ENCODE measurements at places on chromosomes 12 and 14.
A peak's percentile ranks its signal among the peaks of the same experiment; 100 is the strongest.

DNA sequence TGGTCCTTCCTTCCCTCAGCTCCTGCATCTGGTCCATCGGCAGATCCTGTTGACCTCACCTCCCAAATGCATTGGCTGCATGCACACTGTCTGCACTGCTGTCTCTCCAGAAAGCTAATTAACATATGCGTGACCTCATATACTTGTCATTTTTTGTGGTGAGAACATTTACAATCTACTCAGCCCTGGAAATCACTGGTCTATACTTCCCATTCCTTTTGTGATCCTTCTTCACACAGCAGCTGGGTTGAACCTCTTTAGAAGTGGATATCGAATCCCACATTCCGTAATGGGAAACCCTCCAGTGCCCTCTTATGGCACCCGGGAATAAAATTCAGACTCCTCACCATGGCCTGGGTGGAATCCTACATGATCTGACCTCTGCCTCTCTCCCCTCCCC, 45.0 kb downstream of the SMOC1 start:
- ATAC-seq: no peak

- ATAC-seq: no peak
Measured at GRCh38 chr12:106297681-106298080, 4.9 kb upstream of the TCP11L2 start.

DNA sequence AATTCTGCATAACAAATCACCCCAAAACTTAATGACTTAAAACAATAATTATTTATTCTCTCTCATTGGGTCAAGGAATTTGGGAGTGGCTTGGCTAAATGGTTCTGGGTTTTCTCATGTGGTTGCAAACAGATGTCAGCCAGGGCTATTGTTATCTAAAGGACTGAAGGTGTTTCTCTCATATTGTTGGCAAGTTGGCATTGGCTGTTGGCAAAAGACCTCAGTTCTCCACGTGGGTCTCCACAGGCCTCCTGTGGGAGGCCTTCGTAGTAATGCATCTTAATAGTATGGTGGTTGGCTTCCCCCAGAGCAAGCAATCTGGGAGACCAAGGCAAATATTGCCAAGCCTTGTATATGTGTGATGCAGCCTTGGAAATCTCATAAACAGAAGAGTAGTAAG, 14.4 kb downstream of the GALNT16 start:
- ATAC-seq: no peak

DNA sequence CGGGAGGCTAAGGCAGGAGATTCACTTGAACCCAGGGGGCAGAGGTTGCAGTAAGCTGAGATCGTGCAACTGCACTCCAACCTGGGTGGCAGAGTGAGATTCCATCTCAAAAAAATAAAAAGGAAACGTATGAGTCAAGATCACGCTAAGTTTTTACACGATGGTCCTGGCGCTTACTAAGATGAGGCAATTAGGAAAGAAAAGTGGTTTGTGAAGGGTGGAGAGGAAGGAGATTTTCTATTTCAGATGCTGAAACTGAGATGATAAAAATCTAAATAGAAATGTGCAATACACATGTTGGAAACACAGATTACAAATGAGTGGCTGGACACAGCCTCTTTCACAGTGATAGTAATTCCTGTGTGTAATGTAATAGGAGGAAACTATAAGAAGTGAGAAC, 63.2 kb downstream of the KDM5A start:
- no peak for ATAC-seq

GRCh38 chr12:85552461-85552860, 272.4 kb downstream of the ALX1 start:
- no peak for ATAC-seq

DNA sequence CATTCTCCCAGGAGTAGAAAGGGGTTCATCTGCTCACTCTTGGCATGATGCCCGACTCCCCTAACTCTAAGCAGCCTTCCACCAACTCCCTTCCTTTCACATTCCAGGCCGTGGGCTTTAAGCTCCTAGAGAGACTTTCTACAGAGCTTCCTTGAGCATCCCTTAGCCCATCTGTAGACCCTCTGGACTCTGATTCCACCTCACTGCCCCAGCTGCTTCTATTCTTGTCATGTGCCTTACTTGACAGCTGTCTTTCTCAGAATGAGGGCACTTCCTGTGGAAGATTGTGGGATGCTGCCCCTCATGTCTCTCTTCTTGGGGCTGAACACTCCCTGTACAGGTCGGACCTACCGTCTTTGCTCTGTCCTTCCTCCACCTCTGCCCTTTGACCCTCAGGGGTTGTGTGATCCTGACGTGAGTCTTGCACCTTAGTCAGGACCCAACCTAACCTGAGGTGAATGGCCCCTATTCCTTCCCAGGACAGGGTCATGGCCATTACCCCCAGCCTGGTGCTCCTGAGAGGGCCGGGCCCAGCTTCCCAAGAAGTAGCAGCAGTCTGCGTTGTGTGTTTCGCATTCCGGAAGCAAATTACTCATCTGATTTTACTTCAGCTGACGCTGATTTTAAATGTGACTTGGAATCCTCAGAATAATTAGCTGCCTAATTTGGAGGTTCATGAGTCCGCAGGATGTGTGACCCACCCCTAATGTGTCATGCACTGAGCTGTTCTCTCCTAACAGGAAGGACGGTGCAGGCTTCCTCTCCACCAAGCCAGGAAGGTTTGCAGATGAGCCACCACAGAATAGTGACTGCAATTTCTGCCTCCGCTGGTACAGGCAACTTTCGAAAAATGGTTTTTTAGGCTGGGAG, 2.7 kb upstream of the GALNT6 start:
- ATAC-seq: peak; percentile 77

DNA sequence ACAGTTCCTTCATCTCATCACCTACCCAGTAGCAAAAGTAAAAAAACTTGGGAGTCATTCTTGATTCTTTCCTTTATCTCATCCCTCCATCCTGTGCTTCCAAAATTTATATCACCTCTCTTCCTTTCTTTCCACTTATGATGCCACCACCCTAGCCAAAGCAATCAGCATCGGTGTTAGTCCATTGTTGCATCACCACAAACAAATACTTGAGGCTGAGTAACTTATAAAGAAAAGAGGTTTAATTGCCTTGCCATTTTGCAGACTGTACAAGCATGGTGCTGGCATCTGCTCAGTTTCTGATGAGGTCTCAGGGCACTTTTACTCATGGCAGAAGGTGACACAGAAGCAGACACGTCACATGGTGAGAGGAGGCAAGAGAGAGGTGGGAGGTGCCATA, 19.8 kb upstream of the CATSPERB start:
- no peak for ATAC-seq

DNA sequence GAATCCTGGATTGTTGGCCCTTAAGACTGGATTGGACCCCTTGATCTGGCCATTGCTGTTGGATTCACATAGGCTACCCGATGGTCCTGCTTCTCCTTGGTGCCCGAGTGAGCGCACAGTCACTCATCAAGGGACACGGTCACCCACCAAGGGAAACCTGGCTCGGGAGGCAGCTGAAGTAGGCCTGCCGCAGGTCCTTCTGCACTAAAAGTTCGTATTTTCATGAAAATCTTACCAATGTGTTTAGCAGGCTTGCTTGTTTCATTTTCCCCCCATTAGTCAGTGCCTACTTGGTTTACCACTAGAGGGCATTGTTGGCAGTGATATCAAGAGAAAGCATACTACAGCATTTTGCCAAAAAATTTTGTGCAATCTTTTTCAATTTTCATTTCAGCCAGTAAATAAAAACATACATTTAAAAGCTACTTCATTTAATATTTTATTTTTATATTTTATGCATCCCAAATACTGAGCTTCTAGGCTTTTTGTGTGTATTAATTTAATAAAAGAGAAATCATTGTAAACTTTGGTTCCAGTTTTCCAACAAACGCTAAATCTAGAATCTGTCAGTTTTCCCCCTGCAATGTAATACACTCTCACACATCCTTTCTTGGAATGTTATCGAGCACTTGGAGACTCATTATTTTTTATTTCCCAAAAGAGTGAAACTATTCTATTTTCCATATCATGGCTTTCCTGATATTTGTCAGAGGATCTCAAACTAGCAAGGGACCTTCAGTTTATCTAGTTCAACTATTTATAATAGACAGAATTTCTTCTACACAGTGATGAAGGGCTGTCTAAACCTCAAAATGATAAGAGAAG, 116.7 kb downstream of the LMNTD1 start:
- peak; percentile 30 for ATAC-seq

All from activated CD4-positive, CD25-positive, alpha-beta regulatory T cell treated with anti-CD3 and anti-CD28 coated beads, Interleukin-2, amount 50 U/mL, for 24 hours (primary cell).